ENCODE measurements at places on chromosomes 5 and 9. TPM values are rescaled to one million over a fixed set of nuclear protein-coding genes. Genes with fewer than 3 reads are reported as not detected.

NTNG2 gene
- under 0.01 TPM for total RNA-seq

SOX30 gene
- not detected for total RNA-seq

SNX24 gene
- 5.8 TPM for total RNA-seq

CATSPER3 gene
- total RNA-seq, result not detected

PCDHGC4 gene
- 0.49 TPM for total RNA-seq

IL3 gene
- not detected for total RNA-seq

PRRX2 gene
- total RNA-seq, result not detected

SNCB gene
- total RNA-seq, result 1.1 TPM

MTX3 gene
- total RNA-seq, result 2.1 TPM

MFAP3 gene
- 121 TPM for total RNA-seq

TAF11L3 gene
- not detected for total RNA-seq

GFI1B gene
- total RNA-seq, result not detected

FST gene
- total RNA-seq, result 3.2 TPM

TTC16 gene
- not detected for total RNA-seq

PLPP7 gene
- total RNA-seq, result 1.8 TPM

KCNV2 gene
- total RNA-seq, result not detected

SPINK6 gene
- total RNA-seq, result not detected

ADAM19 gene
- 25.4 TPM for total RNA-seq

PCDHGA12 gene
- 6.2 TPM for total RNA-seq

FGD3 gene
- total RNA-seq, result not detected

SCAMP1 gene
- 33.7 TPM for total RNA-seq

PCDHGA3 gene
- 0.32 TPM for total RNA-seq

NIPSNAP3A gene
- total RNA-seq, result 31.8 TPM

CDC20B gene
- total RNA-seq, result not detected

TUSC1 gene
- 6.8 TPM for total RNA-seq

IGFBPL1 gene
- 0.25 TPM for total RNA-seq

SLC36A3 gene
- total RNA-seq, result not detected

CDH18 gene
- not detected for total RNA-seq

REEP2 gene
- total RNA-seq, result 0.65 TPM

FOXD4L3 gene
- total RNA-seq, result not detected

SPATA31E1 gene
- total RNA-seq, result not detected

NEUROG1 gene
- total RNA-seq, result not detected
